ENCODE measurements at places on chromosomes 1 and 21.

DNA sequence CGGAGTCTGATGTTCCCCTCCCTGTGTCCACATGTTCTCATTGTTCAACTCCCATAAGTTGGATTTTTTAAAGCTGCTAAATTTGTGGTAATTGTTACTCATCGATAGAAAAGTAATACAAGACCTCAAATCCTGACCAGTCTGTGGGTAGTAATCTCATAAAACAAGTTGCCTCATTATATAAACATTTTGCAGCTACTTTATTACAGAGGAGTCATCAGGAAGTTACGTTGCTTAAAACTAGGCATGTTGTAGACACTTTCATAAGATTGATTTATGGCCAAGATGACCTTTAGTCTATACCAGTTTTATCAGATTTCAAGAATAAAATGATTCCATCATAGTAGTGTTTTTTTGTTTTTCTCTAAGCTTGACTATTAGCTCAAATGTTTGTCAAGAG lies 208.8 kb downstream of the GIPC2 start:
- no peak for DNase-seq

GRCh38 chr1:82398357-82398756 lies 597.6 kb downstream of the ADGRL2 start:
- DNase-seq, result no peak

DNA sequence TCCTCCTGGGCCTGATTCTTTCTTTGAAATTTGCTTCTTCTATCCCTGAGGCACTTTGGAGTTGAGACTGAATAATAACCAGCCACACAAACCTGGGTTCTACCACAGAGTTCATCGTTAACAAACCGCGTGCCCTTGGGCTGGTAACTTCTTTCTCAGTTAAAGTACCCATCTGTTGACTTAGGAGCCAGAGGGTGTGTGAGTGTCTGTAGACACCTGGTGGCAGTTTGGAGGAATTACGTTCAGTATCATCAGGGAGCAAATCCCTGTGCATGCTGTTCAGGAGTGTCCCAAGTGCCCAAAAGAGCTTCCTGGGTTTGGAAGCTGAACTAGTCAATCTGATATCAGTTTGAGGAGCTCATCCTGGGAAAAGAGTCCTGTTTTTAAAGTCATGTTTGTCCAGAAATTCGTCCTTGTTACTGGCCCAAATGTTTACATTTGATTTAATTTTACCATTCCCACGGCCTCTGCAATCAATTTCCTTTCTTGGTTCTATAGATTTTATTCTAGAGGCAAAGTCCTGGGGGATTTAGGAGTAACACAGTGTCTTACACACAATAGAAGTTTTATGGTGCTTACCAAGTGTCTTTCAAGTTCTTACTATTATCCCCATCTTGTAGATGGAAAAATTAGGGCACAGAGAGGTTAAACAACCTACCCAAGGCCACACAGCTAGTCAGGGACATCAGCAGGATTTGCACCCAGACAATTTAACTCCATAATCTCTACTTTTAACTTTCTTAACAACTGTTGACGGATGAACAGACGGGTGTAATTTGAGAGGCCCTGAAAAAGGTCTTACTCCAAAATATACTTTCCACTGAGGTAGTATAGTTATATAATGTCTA lies 26.7 kb upstream of the RPTN start:
- no peak for DNase-seq

DNA sequence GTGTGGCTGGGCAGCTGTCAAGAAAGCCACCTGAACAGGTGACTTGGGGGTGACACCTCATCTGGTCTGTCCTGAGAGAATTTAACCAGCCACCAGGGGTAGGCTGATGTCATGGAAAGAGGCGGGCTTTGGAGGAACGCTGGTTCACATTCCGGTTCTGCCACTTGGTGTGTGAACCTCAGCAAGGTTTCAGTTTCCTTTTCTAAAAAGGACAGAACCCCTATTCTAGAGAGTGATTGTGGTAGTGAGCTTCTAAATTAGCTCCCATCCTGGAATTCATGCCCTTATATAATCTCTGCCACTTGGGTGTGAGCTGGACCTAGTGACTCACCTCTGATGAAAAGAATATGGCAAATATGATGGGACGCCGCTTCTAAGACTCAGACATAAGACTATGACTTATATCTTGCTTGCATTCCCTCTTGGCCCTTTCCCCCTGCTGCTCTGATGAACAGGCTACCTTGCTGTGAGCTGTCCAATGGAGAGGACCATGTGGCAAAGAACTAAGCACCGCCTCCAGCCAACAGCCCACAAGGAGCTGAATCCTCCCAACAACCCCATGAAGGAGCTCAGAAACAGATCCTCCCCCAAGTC lies 332.1 kb downstream of the RRAGC start:
- DNase-seq, result no peak

DNA sequence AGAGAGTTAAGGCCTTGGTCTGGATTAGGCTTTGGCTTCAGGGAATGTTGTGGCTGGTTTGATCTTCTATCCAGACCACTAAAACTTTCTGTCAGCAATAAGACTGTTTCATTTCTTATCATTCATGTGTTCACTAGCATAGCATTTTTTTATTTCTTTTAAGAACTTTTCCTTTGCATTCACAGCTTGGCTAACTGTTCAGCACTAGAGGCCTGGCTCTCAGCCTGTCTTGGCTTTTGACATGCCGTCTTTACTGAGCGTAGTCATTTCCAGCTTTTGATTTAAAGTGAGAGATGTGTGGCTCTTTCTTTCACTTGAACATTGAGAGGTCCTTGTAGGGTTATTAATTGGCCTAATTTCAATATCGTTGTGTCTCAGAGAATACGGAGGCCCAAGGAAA lies 62.5 kb downstream of the RNF220 start:
- peak; percentile 65 for DNase-seq

DNA sequence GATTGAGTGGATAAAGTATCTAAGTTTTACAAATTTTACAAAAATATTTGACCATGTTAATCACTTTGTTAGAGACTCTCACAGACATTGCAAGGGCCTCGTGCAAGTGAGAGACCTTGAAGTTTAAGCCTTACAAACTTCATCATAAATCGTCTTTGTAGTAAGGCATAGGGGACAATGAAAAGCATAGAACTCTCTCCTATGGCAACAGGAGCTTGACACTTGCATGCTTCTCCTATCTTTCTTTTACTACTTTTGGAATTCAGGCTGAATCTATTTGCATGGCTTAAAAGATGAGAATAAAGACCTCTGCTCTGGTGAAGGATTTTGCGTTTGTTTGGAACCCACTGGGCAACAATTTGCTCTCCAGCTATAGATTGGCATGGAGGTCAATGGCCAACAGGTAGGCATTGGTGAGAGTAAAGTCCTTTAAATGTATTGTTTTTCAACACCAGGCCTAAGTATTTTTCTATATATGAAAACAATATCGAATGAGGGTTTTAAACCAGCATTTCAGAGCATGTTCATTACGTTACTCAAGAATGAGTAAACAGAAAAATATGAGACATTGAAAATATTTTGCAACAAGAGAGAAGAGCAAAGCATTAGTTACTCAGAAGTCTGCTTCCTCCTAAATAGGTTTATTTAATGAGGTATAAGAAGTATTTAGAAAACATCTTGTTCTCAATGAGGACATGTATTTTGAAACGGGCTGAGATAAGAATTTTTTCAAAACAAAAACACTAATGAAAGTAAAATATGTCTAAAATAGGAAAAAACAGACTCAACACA lies 192.2 kb downstream of the TGFB2 start:
- DNase-seq, result no peak

GRCh38 chr1:9426291-9426711 lies 113.0 kb upstream of the SLC25A33 start:
- no peak for DNase-seq

- DNase-seq, result no peak
These were observed 28.0 kb upstream of the SFPQ start for GRCh38 chr1:35220976-35221375.

- no peak for DNase-seq
These were observed 53.6 kb downstream of the FGGY start for GRCh38 chr1:59350521-59350920.

DNA sequence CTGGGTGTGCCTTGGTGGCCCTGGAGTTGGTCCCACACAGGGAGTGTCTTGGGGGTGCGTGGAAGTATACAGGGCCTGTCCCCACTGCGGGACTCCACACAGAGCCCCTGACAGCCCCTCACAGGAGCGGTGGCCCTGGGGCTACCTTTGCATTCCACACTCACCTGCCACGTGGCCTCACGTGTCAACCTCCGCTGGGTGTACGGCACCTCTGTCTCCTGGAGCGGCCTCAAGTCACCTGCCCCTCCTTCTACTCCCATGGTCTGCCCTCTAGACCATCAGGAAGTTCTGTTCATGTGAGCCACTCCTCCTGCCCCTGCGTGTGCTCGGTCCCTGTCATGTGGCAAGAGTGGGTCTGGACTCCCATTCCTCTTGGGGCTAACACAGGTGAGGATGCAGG lies 58.6 kb downstream of the FAAP20 start:
- no peak for DNase-seq

- no peak for DNase-seq
These were observed 125.4 kb upstream of the USP25 start for GRCh38 chr21:15604413-15604812.

All from left forelimb (tissue), 1 donor.